ENCODE measurements at places on chromosomes 5 and 9.

GRCh38 chr9:127567730-127568617 lies 44.1 kb upstream of the STXBP1 start:
- no peak for DNase-seq

GRCh38 chr9:86684148-86684547 lies 263.2 kb downstream of the GAS1 start:
- DNase-seq: no peak

DNA sequence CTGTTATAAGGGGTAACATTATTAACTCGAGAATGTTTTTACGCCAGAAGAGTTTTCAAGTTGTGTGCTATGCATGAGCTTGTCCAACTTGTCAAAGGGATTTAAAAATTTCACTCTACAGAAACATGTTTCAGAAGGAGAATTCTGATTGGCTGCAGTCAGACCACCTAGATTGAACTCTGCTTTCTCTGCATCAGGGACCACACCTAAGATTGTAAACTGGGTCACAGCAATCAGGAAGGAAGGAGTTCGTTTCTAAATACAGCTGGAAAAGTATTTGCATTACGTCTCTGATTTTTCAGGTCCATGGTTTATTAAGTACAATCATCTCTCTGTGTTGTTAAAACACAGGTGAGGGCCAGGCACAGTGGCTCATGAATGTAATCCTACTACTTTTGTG lies 5.8 kb downstream of the GLRX start:
- DNase-seq: no peak

- no peak for DNase-seq
These were observed 111.1 kb downstream of the ASTN2 start for GRCh38 chr9:117303643-117304230.

DNA sequence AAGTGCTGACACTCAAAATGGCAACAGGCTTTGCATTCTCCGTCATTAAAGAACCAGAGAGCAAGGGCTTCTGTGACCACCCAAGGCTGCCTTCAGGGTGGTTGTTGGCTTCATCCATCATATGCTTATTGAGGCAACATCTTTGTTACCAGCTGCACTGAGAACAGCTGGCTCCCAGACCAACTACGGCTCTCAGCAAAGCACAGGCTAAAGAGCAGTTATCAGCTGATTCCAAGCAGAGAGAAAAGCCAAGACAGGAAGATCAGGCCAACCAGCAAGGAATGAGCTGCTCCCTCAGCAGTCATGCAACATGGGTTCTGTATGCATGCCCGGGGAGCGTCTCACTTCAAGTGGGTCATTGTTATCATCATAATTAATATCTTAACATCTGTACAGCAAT lies 358.9 kb downstream of the ACTL7B start:
- no peak for DNase-seq

DNA sequence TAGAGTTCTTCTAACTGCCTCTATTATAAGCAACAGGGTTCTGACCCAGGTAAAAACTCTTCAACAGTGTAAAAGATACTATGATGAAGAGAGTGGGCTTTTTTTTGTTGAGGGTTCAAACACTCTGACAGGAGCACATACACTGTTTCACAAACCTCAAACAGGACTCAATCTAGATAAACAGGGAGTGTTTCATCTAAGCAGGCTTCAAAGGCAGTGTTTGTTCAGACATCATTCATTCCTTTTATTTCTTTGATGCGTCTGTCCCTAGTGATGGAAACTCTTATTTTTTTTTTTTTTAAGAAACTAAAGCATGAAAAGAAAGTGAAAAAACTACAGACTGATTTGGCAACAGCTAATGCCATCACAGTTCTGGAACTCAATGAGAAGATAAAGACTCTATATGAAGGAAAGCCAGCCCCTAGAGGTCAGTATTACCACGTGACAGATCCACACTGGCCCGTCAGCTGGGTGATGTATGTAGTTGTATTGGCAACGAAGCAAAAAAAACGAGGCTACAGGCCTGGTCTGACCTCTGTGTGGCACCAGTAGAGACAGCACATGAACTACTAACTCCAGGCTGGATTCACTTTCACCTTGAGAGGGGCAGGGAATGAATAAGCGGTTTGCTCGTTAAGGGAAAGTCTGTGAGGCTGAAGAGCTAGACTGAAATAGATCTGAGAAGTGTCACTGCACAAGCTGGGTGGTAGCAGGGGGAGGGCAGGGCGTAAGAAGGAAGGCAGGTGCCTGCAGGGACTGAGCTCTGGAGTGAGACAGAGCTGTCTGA lies 172.2 kb downstream of the CCDC192 start:
- peak; percentile 55 for DNase-seq

DNA sequence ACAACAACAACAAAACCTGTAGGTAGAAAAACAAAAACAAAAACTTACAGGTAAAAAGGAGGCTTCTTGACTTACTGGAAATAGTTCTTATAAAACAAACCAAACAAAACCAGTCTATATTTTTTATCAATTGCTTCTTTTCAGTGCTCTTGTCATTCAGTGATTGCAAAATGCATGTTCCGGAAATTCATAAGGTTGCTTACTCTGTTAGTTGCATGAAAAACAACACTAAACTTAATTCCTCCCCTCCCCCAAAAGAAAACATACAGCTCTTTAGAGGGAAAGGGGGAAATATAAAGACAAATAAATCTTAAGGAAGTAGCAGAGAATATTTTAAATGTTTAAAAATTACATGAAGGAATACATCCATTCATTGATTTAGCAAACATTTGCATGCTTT lies 19.1 kb downstream of the CPEB4 start:
- DNase-seq: no peak

DNA sequence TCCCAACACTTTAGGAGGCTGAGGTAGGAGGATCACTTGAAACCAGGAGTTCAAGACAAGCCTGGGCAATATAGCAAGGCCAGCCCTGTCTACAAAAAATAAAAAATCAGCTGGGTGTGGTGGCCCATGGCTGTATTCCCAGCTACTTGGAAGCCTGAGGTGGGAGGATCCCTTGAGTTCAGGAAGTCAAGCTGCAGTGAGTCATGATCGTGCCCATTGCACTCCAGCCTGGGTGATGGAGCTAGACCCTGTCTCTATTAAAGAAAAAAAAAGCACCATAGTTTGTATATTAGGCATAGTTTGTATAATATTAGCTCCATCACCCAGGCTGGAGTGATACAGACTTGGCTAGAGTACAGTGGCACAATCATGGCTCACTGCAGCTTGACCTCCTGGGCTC lies 9.6 kb upstream of the NME5 start:
- DNase-seq: peak; percentile 90

DNA sequence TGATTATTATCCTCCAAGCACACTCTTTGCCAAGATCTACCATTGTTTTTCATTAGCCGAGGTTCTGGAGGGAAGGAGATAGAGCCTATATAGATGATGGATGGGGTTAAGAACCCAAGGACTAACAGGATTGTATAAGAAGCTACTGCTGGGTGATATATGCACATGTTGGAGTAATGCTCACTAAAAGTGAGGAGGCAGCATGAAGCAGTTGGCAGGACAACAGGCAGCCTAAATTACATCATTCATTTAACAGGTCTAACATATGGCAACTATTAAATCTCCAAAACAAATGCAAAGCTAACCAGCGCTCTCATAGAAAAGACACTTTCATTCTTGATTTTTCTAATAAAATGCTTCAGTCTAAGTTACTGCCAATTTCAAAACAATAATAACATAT lies 293.2 kb downstream of the EPB41L4A start:
- no peak for DNase-seq

GRCh38 chr5:169226895-169227294 lies 74.0 kb downstream of the SLIT3 start:
- no peak for DNase-seq

DNA sequence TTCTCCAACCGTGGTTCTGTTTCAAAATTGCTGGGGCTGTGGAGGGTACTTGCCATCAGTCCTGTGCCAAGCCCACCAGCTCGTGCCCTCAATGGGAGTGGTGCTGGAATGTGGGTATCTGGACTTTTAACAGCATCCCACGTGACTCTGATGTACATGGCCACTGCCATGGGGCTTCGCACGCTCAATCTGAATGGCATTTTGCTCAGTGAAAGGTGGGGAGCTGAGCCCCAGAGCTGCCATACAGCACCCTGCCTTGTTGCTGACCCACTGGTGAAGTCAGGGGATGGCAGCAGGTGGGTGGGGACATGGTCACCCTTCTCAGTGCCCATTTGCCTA lies 16.6 kb upstream of the SYNPO start:
- no peak for DNase-seq

GRCh38 chr5:84667576-84667975 lies 282.9 kb upstream of the EDIL3 start:
- DNase-seq: no peak

DNA sequence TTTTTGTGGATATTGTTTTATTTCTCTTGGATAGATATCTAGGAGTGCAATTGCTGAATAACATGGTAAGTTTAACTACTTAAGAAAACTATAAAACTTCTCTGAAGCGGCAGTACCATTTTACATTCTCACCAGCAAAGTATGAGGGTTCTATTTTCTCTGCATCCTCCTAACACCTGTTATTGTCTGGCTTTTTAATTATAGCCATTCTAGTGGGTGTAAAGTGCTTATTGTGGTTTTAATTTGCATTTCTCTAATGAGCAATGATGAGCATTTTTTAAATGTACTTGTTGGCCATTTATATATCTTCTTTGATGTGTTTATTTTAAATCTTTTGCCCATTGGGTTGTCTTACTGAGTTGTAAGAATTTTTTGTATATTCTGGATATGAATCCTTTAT lies 28.7 kb downstream of the SMIM32 start:
- DNase-seq: no peak

- no peak for DNase-seq
These were observed 51.2 kb downstream of the DIAPH1 start for GRCh38 chr5:141567513-141568117.

DNA sequence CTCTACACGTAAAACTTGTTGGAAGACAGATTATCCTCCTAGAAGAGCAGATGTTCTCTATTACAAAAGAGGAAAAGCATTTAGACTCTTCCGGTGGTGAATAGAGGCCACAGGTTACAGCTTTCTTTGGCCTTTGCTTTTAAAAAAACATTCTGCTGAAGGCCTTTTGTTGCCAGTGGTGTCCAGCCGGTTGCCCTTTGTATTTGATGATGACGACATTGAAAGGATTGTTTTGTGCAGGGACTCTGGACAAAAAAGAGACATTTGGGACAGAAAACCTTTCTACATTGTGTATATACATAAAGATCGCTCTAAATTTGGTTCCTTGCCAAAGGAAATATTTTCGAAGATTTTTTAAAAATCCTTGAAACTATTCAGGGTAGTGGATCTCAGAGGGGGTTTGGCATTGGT lies 180.3 kb downstream of the C9orf152 start:
- DNase-seq: no peak

GRCh38 chr9:137913132-137913531 lies 35.5 kb downstream of the CACNA1B start:
- DNase-seq: no peak

GRCh38 chr5:74201334-74202081 lies 439.0 kb downstream of the ENC1 start:
- DNase-seq: peak; percentile 47

- DNase-seq: peak; percentile 74
These were observed 5.2 kb downstream of the FCHSD1 start for GRCh38 chr5:141646026-141646425.

DNA sequence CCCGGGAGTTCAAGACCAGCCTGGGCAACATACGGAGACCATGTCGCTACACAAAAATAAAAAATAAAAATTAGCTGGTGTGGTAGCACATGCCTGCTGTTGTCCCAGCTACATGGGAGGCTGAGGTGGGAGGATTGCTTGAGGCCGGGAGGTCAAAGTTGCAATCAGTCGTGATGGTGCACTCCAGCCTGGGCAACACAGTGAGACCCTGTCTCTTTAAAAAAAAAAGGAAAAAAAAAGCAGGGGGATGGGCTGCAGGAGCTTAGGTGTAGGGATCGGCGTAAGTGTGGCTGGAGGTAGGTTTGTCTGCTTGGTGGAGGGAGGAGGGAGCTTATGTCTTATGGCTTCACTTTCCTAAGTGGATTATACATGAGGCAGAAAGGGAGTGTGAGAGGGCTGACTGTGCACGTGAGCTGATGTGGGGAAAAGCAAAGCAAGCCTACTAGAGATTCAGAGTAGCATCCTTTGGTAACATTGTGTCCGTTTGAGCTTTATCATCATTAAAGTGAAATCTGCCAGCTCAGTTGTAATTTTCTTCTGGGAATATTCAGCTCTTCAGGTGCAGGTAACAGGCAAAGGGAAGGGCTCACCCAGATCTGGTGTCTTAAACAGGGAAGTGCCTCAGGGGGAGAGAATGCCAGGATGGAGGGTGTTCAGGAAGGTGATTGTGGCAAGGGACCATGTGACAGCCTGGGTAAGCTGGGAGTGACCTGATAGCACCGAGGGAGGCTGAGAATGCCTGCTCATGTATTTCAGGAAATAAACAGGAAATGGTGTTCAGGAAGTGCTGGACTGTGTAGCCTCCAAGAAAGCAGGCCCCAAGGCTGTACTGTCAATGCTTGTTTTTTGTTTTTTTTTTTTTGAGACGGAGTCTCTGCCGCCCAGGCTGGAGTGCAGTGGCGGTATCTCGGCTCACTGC lies 17.6 kb upstream of the SETX start:
- DNase-seq: peak; percentile 60

GRCh38 chr5:109053995-109054417 lies 306.3 kb downstream of the FER start:
- DNase-seq: no peak

GRCh38 chr9:33813712-33814641 lies 3.0 kb upstream of the UBE2R2 start:
- DNase-seq: peak; percentile 83

GRCh38 chr5:81359108-81359507 lies 34.8 kb downstream of the ACOT12 start:
- DNase-seq: no peak

DNA sequence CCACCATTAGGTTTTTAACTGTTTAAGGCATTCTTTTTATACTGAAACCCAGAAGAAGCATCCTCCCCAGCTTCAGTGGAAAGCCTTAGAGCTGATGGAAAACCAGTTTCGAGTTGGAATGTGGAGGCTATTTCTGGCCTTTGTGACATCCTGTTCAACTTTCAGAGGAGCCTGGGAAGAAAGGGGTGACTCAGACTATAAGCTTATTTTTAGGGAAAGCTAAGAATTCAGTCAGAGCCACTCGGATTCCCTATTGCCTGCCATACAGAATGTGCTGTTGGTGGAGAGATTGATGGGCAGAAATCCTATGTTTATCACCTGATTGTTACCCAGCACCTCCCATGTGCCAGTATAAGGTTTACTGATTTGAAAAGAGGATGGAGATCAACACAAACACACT lies 19.8 kb downstream of the PALM2AKAP2 start:
- peak; percentile 21 for DNase-seq

- DNase-seq: peak; percentile 87
These were observed 210.9 kb downstream of the AOPEP start for GRCh38 chr9:94937214-94937903.

- peak; percentile 86 for DNase-seq
These were observed 36.5 kb downstream of the ZCCHC7 start for GRCh38 chr9:37156781-37157356.
